ENCODE measurements at places on chromosomes 16 and 17.

GRCh38 chr17:80130992-80131391, 15.9 kb downstream of the EIF4A3 start:
- no peak for DNase-seq
- no peak overlapping the region for H3K4me3 ChIP-seq
- H3K27ac ChIP-seq, result no peak overlapping the region
- H3K36me3 ChIP-seq, result peaks cover 29% of the 10 kb centered on the region

GRCh38 chr17:77729587-77729986, 228.9 kb upstream of the TNRC6C start:
- H3K4me3 ChIP-seq, result no peak overlapping the region
- no peak overlapping the region for H3K27ac ChIP-seq
- DNase-seq, result peak; percentile 7
- no peaks in the 10 kb centered on the region for H3K36me3 ChIP-seq
- peaks cover 36% of the 10 kb centered on the region for H3K27me3 ChIP-seq
- peaks cover 15% of the 10 kb centered on the region for H3K4me1 ChIP-seq

GRCh38 chr17:13016881-13017654, 759 bp downstream of the ELAC2 start:
- no peak for DNase-seq
- H3K27me3 ChIP-seq, result no peaks in the 10 kb centered on the region
- peaks cover 25% of the 10 kb centered on the region for H3K4me1 ChIP-seq
- H3K4me3 ChIP-seq, result peak overlapping the region; percentile 98

DNA sequence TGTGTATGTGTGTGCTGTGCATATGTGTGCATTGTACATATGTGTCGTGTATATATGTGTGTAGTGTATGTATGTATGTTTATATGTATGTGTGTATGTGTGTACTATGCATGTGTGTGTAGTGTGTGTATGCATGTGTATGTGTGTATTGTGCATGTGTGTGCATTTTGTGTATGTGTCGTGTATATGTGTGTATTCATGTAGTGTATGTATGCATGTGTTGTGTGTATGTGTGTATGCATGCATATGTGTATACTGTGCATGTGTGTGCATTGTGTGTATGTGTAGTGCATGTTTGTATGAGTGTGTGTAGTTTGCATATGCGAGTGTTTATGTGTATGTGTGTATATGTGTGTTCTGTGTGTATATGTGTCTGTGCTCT, 15.5 kb upstream of the CCL17 start:
- no peak for DNase-seq
- no peaks in the 10 kb centered on the region for H3K36me3 ChIP-seq
- H3K4me3 ChIP-seq, result no peak overlapping the region
- H3K4me1 ChIP-seq, result no peaks in the 10 kb centered on the region

DNA sequence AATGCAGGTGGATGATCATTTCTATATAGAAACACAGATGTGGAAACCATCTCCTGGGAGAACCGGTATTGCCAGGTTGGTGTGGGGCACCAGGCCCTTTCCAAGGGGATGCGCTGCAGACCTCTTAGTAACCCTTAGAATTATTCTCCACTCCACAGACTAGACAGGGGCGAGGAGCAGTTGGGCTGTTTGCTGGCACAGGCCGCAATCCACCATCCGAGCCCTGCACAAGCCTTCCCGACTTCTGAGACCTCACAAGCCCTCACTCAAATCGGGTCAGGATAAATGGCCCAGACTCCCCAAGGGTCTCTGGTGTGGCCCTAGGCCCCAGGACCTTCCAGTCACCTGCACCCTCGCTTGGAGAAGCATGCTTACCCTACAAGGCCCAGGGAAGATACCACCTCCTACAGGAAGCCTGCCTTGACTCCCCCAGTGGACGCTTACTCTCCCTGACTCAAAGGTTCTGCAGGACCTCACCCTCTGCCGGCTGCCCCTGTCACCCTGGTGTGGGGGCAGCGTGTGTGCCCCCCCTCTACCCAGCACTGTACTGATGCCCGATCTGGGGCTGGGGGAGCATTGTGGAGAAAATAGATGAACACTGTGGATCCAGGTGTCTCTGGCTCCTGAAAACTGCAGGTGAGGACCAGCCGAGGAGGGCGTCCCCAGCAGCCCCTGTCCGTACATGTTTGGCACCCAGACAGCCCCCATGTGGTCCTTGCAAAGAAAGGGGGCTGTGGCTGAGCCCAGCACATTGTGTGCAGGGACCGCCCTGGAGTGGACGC, 49.8 kb upstream of the ACSF3 start:
- no peak overlapping the region for H3K4me3 ChIP-seq
- H3K4me1 ChIP-seq, result no peaks in the 10 kb centered on the region
- DNase-seq, result no peak

- peaks cover 25% of the 10 kb centered on the region for H3K27me3 ChIP-seq
- no peaks in the 10 kb centered on the region for H3K36me3 ChIP-seq
- no peak overlapping the region for H3K4me3 ChIP-seq
Measured at GRCh38 chr17:40697297-40697696, 6.3 kb downstream of the KRT24 start.

DNA sequence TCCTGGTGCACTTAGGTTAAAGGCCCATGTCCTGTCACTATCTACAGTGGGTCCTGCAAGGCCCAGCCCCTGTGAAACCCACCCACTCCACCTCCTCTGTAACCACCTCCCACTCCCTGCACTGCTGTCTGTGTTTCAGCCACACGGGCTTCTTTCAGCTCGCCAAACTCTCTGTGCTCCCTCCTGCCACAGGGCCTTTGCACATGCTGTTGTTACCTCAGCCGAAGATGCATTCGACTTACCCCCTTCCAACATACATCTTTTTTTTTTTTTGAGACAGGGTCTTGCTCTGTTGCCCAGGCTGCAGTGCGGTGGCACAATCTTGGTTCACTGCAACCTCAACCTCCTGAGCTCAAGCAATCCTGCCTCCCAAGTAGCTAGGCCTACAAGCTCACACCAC, 76.5 kb upstream of the RPL38 start:
- H3K27me3 ChIP-seq, result no peaks in the 10 kb centered on the region
- no peak for DNase-seq

- DNase-seq, result no peak
- H3K4me3 ChIP-seq, result no peak overlapping the region
- H3K27me3 ChIP-seq, result peaks cover 30% of the 10 kb centered on the region
- no peaks in the 10 kb centered on the region for H3K36me3 ChIP-seq
- H3K4me1 ChIP-seq, result peaks cover 2% of the 10 kb centered on the region
Measured at GRCh38 chr16:57859331-57859730, 57.0 kb upstream of the KIFC3 start.

DNA sequence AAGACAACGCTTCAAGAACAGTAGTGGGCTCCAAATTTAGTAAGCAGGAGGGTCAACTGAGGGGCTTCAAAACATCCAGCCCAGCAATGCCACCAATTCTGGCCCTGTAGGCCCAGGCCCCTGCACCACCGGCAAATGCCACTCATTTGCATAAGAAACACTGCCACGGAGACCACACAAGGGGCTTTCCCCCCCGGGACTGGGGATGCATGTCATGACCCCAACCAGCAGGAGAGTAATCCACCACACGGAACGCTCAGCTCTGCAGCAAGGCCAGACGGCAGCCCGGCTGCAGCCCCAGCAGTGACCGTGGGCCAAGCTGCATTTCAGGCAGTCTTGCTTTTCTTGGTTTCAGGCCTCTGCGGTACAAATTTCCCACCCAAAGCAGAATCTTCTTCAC, 14.1 kb downstream of the TMEM11 start:
- no peak for DNase-seq
- H3K4me3 ChIP-seq, result no peak overlapping the region
- H3K27ac ChIP-seq, result no peak overlapping the region
- H3K4me1 ChIP-seq, result peaks cover 3% of the 10 kb centered on the region

DNA sequence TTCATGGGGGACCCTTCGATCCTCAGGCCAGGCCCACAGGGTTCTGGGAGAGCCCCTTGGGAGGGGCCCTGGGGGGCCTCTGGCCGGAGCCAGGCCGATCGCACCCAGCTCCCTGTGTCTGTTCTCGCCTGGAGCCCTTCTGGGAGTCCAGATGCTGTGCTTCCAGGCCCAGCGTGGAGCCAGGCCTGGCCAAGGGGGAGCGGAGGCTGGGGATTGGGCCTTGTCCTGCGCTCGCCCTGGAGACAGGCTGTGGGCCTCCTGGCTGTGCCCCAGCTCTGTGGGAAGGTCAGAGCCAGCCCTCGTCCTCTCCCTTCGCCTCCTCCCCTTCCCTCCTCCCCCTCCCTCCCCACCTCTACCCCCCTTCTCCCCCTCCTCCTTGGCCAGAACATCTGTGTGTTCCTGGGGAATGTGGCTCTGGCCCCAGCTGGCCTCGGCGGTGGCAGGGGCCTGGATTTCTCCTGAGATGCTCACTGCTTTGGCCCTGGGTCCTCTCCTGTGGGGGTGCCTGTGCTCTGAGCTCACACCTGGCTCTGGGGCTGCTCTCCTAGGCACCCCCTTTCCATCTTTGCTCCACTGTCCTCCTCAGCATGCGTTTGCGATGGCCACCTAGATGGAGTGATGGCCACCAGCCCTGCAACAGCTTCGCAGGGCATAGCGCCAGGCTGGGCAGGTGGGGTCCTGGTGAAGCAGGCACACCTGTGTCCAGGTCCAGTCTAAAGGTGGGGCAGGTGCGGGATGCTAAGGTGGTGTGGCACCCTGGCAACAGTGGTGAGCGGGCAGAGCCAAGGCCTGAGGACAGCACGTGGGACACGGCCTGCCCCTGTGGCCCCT, 90.6 kb upstream of the CIBAR2 start:
- no peak for DNase-seq
- no peaks in the 10 kb centered on the region for H3K36me3 ChIP-seq
- no peak overlapping the region for H3K4me3 ChIP-seq
- H3K27ac ChIP-seq, result no peak overlapping the region
- H3K4me1 ChIP-seq, result no peaks in the 10 kb centered on the region

GRCh38 chr16:57233944-57234706, 10.9 kb upstream of the ARL2BP start:
- no peak overlapping the region for H3K27ac ChIP-seq
- peaks cover 65% of the 10 kb centered on the region for H3K36me3 ChIP-seq
- H3K4me1 ChIP-seq, result peaks cover 8% of the 10 kb centered on the region
- DNase-seq, result no peak
- no peak overlapping the region for H3K4me3 ChIP-seq
- no peaks in the 10 kb centered on the region for H3K27me3 ChIP-seq

GRCh38 chr16:85783441-85783840, 15.9 kb downstream of the EMC8 start:
- peaks cover 33% of the 10 kb centered on the region for H3K36me3 ChIP-seq
- H3K4me1 ChIP-seq, result peaks cover 7% of the 10 kb centered on the region
- H3K4me3 ChIP-seq, result no peak overlapping the region
- H3K27ac ChIP-seq, result peak overlapping the region; percentile 44
- H3K27me3 ChIP-seq, result no peaks in the 10 kb centered on the region

DNA sequence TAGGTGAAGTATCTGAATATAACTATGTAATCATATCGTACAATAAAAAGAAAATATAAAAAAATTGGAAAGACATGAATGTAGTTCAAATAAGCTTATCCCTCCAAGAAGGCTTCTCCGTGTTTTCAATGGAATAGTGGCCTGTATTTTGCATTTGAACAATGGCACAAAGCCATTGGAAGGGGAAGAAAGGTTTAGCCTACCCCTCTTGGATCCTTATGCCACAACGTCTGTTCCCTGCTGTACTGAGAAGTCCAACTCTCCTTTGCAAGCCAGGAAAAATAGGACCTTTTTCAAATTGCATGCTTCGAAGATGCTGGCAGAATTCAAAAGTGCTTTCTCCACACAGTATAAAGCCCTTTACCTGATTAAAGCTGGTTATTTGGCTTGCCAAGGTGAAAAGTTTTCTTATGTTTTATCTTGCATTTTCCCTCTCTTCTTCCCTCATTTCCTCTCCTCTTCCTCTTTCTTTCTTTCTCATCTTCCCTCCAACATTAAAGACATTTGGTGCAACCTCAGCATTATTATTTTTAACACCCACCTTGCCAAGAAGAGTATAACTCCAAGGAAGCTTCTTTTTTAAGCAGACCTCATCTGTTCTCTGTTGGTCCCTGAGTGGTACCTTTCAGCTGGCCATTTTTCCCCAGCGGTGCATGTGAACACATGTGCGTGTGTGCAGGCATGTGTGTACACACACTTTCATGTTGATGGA, 968.6 kb upstream of the RBFOX1 start:
- H3K27me3 ChIP-seq, result no peaks in the 10 kb centered on the region
- no peaks in the 10 kb centered on the region for H3K36me3 ChIP-seq
- no peak overlapping the region for H3K4me3 ChIP-seq
- DNase-seq, result no peak
- no peak overlapping the region for H3K27ac ChIP-seq

DNA sequence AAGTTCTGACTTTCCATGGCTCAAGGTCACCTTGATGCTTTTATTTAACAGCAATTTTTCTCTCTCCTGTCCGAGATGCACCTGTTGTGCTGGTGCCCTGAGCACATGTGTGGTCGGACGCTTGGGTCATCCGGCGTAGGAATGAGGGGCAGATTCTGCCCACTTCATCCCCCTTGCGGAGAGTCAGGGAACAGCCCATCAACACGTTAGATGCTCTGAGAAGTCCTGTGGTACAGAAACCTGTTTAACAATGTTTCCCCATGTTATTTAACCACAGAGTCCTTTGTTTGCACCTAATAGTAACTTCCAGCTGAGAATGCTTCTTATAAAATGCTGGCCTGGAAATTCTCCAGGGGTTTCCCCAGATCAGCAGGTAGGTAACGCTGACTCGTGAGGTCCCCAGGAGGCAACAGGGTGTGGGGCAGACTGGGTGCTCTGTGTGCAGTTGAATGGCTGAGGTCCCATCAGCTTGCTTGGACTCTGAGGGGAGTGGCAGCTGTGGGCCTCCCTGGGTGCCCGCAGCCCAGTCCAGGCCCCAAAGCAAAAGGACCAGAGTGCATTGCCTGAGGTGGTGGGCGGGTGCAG, 17.8 kb downstream of the DOC2B start:
- H3K27me3 ChIP-seq, result no peaks in the 10 kb centered on the region
- DNase-seq, result no peak
- no peaks in the 10 kb centered on the region for H3K36me3 ChIP-seq
- H3K4me1 ChIP-seq, result peaks cover under 1% of the 10 kb centered on the region
- no peak overlapping the region for H3K4me3 ChIP-seq
- no peak overlapping the region for H3K27ac ChIP-seq

DNA sequence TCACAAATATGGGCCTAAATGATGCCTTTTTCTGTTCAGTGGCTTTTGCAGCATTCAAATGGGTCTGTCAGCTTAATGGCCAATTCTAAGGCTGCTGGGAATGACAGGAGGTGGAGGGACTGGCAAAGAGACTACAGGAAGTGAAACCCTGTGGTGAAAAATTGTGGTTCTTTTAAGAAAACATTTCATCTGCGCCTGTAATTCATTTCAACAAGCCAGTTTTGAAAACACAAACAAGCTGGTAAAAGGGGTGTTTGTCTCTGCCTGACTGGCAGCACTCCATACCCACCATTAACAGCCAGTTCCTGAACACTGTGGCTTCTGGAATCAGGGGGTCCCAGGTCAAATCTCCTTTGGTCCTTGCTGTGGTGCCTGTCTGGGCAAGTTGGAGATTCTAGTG, 3.6 kb upstream of the KDM8 start:
- peak; percentile 62 for DNase-seq
- peaks cover 23% of the 10 kb centered on the region for H3K36me3 ChIP-seq
- H3K27me3 ChIP-seq, result no peaks in the 10 kb centered on the region
- peak overlapping the region; percentile 94 for H3K27ac ChIP-seq

Data from activated CD8-positive, alpha-beta T cell treated with anti-CD3 and anti-CD28 coated beads, Interleukin-2, amount 10 ng/mL, durations not matched to agents 7 days and 5 days (primary cell).